ENCODE measurements at places on chromosomes 16 and 17.
A peak's percentile ranks its signal among the peaks of the same experiment; 100 is the strongest.

DNA sequence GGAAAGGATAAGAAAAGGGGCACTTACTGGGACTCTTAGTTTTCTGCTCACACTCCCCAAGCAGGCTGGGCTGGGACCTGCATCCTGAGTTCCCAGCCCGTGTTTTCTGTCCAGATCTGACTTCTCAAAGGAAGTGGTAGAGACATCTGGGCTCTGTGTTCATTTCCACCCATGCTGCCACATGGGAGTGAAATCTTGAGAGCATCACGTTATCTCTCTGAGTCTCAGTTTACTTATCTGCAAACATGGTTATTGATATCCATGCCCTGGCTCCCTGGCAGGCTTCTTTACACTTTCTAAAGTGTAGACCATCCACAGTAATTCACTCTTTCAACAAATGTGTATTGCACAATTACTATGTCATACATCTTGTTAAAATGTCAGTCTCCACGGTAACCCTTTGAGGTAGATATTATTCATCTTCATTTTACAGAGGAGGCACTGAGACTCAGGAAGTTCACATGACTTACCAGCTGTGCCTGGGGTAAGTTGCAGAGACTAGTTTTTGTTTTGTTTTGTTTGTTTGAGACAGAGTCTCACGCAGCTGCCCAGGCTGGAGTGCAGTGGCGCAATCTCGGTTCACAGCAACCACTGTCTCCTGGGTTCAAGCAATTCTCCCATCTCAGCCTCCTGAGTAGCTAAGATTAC is 3.4 kb downstream of the ZNF688 start:
- no peak for DNase-seq

DNA sequence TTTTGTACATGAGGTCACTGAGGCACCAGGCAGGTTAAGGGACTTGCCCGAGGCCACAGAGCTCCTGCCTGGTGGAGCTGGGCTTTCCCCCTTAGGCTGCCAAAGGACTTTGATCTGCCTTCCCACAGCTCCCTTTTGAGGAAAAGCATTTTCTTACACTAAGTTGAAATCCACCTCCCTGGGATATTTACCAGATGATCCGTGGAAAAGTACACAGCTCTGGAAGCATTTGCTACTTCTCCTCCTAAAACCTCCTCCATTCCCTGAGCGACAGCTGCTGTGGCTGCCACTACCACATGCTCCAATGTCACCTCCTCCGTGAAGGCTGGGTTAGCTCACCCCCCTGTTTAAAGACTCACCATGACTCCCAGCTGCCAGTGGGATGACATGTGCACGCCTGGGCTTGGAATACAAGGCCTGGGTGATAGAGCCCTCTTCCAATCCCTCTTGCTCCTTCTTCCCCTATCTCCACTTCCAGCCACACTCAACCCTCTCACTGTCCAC is 1.2 kb upstream of the MPRIP start:
- DNase-seq = no peak

DNA sequence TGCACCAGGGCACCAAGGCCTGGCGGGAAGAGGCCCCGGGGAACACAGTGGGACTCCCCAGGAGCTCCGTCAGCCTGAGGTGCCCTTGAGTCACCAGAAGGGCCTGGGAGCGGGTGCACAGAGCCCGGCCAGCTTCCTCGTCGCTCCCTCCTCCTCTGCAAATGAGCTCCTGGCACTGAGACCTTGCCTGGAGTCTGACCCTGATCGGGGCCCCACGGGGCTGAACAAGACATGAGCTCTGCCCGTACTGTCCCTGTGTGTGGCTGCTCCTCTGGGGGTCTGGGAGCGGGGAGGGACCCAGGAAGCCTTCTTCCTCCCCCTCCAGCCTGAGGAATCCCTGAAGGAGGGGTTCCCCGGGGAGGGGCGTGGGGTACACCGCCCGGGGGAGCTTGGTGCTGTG is 36.4 kb upstream of the SSTR5 start:
- DNase-seq = no peak

DNA sequence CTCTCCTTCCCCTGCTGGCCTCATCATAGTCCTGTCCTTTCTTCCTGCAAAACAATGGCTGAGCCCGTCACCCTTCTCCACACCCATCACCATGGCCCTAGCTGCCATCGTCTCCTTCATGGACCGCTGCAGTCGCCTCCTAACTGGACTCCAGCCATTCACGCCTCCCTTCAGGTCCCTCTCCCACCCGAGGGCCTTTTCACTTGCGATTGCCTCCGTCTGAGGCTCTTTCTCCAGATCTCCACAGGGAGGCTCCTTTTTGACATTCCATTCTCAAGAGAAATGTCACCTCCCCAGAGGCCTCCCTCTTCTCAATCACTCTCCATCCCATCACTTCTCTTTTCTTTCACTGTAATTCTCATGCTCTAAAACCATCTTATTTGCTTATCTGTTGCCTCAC is 23.5 kb downstream of the GSG1L start:
- no peak for DNase-seq

- no peak for DNase-seq
These were observed 145.2 kb downstream of the CLEC16A start for GRCh38 chr16:11089504-11090124.

- no peak for DNase-seq
These were observed 927 bp upstream of the ENGASE start for GRCh38 chr17:79073706-79074088.

GRCh38 chr16:5851393-5851982 is 753.9 kb upstream of the EEF2KMT start:
- no peak for DNase-seq

DNA sequence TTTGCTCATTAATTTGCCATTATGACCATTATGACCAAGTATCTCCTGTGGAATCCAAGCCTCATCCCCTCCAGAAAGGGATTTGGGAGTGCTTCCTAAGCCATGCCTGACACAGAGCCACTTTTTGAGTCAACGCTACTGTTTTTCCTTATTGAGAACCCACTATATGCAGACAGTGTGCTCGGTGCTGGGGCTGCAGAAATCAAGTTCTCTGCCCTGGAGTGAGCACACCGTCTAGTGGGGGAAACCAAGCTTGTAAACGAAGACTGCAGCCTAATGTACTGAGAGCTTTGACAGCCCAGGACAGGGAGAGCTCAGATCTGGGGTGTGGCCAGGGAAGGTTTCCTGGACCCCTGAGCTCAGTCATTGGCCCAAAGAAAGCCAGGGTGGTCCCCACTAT is 111.0 kb downstream of the ENGASE start:
- DNase-seq = no peak

GRCh38 chr16:621526-622105 is 9.2 kb upstream of the WFIKKN1 start:
- no peak for DNase-seq

GRCh38 chr17:64097196-64097936 is 32.6 kb downstream of the ERN1 start:
- DNase-seq = no peak

- DNase-seq = no peak
These were observed 54.4 kb downstream of the PITPNC1 start for GRCh38 chr17:67431249-67432015.

GRCh38 chr17:7988750-7989178 is 13.7 kb upstream of the GUCY2D start:
- peak; percentile 78 for DNase-seq

DNA sequence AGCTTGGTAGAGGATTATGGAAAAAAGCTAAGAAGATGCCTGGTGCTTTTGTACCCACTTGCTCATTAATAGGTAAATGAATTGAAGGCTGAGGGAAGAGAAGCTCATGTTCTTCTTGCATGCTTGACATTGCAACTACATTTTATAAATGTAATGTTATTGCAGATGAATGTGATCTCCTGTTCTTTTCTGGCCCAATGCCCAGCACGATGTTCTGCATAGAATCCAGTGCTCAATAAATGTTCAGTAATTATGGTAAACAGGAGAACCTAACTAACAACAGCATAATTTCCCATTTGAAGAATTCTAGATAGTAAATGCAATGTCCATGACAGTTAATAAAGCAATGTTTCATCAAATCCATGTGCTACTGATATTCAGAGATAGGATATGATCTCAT is 638.2 kb upstream of the SOX9 start:
- DNase-seq = no peak

- DNase-seq = no peak
These were observed 22.5 kb downstream of the VPS53 start for GRCh38 chr17:692116-692515.

DNA sequence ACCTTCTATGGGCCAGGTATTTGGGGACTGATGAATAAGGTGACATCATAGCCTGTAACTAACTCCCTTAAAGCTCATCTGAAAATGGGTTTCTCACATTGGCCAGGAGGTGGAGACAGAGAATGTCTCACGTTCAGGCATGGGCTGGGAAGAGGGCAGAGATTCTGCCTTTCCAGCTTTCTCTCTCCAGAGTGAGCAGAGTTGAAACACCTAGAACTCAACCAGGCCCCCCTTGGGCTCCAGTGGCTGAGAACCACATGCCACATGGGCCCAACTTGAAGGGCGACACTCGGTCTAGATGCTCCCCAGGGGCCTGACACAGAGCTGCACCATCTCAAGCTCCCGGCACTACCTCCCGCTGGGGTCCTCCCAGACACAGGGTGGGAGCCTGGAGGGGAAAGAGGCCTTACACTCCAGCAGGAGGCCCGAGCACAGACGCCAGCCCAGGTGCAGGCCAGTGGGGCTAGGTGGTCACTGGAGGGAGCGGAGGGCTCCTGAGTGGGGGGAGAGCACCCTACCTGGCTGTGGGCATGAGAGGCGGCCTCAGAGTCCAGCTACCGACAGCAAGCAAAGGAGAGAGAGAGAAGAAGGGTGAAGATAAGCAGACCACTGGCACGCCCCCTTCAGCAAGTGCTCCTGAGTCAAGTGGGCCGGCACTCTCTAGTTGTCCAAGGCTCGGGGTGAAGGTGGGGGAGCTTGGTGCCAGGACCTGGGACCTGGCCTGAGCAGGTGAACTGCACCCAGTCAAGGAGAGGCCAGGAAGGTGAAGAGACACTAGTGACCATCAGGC is 55.9 kb downstream of the MYO18A start:
- DNase-seq = no peak

- no peak for DNase-seq
These were observed 208.5 kb upstream of the TOX3 start for GRCh38 chr16:52755396-52755795.

GRCh38 chr17:58112970-58113631 is 29.9 kb downstream of the DYNLL2 start:
- peak; percentile 70 for DNase-seq

- DNase-seq = no peak
These were observed 24.2 kb downstream of the PLD6 start for GRCh38 chr17:17181666-17182597.

DNA sequence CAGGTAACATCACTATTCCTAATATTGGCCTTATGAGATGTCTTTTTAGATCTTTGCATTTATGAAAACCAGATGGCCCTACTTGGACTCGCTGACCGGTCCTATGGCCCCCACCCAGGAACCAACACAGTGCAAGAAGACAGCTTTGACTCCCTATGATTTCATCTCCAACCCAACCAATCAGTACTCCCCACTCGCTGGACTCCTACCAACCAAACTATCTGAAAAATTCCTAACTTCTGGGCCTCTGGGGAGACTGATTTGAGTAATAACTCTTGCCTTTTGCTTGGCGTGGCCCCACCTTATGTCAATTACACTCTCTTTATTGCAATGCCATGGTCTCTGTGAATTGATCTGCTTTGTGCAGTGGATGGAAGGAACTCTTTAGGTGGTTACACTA is 828.9 kb downstream of the CDH11 start:
- no peak for DNase-seq

DNA sequence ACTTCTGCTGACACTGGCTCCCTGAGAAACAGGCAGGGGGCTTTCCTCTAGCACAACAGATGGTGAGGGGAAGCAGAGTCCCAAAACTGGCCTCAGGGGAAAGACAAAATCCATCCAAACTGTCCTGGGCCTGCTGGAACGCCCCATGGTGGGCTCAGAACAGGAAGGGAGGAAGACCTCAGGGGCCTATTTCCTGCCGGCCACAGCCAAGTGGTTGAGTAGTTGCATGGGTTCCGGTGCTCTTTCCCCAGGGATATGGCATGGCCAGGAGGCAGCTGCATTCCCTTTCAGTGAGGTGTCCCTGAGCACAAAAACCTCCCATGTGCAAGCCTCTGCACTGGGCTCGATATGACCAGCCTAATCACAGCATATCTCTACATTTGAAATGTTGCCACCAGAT is 303.0 kb upstream of the IRX5 start:
- no peak for DNase-seq

DNA sequence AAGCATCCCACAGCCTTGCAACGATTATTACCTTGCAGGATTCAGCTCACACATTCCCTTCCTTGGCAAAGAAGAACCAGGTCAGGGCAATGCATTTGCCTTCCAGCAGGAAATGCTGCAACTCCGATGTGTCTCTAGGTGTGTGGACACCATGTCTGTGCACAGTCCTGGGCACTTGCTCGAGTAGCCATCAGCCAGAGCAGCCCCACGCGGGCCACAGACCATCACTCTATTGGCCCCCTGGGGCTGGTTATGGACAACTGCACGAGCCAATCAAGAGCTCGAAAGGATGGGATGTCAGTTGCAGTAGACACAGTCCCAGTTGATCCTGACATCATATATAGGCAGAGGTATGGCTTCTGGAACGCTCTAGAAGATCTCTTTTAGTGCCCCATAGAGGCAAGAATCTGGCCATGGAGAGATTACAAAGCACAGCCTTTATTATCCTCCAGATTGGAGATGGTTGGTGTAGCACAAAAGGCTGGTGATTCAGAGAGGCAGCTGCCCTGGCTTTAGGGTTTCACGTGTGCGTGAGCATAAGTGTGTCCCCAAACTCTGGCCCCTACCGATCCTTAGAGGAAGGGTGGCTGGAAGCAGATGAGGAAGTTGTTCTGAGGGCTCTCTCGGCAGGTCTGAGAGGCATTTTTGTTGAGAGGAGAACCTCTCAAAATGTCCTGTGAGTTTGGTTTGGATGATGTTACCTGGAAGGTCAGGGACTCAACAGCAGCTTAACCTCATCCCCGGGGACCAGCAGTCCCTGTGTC is 403.8 kb downstream of the SEC14L1 start:
- no peak for DNase-seq

- DNase-seq = no peak
These were observed 10.7 kb downstream of the MSRB1 start for GRCh38 chr16:1932050-1933028.

DNA sequence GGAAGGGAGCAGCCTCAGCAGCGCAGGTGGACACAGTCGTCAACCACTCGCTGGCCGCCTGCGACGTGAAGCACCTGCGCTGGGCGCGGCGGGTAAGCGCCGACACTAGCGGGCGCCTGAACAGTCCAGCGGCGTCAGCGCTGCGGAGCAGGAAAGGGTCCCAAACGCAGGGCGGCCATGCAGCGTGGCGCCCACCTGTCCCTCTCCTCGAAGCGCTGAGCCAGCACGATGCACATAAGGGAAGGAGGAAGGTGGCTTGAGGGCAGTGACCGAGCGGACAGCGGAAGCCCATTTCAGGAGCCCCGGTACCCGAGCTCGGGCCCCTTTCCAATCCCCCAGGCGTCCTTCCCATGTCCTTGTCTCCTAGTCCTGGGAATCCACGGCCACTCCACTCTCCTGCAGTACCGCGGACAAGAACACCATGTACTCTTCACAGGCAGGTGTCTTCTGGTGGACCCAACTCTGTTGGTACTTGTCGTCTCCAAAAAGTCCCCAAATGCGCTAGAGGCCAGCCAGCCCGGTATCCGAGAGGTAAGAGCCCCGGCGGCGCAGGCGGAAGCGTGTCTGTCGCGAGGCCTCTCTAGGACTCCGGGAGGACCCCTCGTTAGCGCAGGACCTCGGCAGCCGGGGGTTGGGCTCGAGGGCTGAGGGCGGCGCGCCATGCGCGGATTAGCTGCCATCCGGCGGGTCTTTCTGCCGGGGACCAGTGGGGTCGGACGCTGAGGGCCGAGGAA is 14.4 kb downstream of the ZNF232 start:
- DNase-seq = no peak

Data from T-helper 1 cell (primary cell).